Activated T-helper 17 cell treated with anti-CD3 and anti-CD28 coated beads, Interleukin-2, amount 50 U/mL, for 72 hours (primary cell): ENCODE measurements at places on chromosomes 3 and 15. TPM values are rescaled to one million over a fixed set of nuclear protein-coding genes. Genes with fewer than 3 reads are reported as not detected.
A peak's percentile ranks its signal among the peaks of the same experiment; 100 is the strongest.

The ANKUB1 gene
- not detected for total RNA-seq

The PLOD2 gene
- total RNA-seq: 3.7 TPM

The EDEM1 gene
- total RNA-seq: 194 TPM

The SPATA12 gene
- total RNA-seq: not detected

The CACNA2D3 gene
- not detected for total RNA-seq

The PODXL2 gene
- 0.69 TPM for total RNA-seq

The PIF1 gene
- 53.1 TPM for total RNA-seq

The FETUB gene
- not detected for total RNA-seq

The XCR1 gene
- 0.04 TPM for total RNA-seq

The SLC24A5 gene
- not detected for total RNA-seq

The LRTM1 gene
- not detected for total RNA-seq

- no peak for ATAC-seq
Measured at GRCh38 chr3:85560088-85560785, 601.4 kb downstream of the CADM2 start.

DNA sequence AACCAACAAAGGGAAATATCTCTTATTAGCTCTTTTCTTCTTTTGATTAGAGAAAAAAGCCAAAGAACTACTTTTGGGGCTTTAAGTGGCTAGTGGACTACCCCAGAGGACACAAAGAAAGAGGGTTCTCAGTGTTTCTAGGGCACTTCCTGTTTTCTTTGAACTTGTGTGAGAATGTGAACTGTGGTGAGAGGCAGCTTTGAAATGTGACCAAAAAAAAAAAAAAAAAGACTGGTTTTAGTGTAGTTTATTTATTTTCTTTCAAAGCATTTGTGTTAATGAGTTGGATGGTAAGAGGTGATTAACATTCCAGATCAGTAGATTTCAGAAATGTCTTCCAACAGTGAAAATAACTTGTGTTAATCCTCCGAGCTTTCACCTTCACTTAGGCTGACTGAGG lies 32.4 kb downstream of the SELENOT start:
- peak; percentile 86 for ATAC-seq

GRCh38 chr3:194505791-194506415 lies 19.1 kb upstream of the ATP13A3 start:
- no peak for ATAC-seq

DNA sequence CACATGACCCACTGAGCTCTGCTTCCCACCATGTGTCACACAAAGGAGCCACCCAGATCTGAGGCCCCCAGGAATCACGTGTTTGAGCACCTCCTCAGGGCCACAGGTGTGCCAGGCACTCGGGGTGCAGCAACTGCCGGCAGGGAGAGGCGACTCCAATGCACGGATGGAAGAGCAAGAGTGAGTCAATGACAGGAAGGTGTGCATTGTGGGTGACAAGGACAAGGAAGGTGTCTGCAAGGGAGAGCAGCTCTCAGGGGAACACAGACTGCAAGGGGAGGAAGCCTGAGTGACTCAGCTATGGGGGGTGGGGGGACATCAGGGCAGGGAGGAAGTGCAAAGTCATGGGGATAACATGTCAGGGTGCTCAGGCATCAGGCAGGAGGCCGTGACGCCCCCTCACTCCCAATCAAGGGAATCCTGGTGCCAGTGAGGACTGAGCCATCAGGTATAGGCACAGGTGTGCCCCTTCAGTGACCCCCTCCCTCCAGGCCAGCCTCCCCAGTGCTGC lies 67.4 kb downstream of the NUP210 start:
- no peak for ATAC-seq

- no peak for ATAC-seq
Measured at GRCh38 chr3:23644676-23645075, 161.1 kb upstream of the UBE2E1 start.

GRCh38 chr3:137199678-137200077 lies 241.9 kb downstream of the IL20RB start:
- no peak for ATAC-seq

- ATAC-seq: no peak
Measured at GRCh38 chr3:121863801-121864200, 28.8 kb downstream of the EAF2 start.

DNA sequence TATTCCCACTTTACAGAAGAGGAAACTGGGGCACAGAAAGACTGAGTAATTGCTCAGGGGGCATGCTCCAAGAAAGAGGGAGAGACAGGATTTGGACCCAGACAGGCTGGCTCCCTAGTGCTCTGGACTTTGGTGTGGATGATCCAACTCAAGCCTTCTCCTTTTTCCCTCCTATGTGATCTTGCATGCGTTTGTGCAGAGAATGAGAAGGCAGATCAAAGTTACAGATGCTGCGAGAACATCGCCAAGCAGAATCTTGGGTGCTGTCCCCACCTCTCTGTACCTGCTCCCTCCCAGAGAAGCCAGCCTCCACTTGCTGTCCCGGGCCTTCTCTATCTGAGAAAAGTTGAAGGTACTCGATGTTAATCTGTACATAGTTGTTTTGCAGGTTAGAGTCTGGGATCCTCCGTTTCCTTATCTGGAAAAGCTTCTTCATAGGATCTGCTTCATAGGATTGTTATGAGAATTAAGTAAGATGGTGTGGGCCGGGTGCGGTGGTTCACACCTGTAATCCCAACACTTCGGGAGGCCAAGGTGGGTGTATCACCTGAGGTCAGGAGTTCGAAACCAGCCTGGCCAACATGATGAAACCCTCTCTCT lies 10.2 kb downstream of the GNB5 start:
- ATAC-seq: no peak

GRCh38 chr3:189132839-189133238 lies 38.9 kb upstream of the TPRG1 start:
- no peak for ATAC-seq

DNA sequence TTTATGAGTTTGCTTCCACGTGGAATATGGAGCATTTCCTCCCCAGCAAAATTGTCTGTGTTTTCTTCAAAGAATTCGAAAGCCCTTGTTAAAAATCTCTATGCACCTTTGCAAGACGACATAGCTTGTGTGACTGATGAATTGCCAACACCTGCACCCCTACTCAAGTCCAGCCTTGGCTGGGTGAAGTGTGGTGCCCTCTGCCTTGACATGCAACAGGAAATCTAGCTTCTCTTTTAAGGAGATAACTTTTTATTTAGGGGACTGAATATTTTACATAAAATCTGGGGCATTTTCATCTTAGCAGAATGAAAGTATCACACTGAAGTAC lies 647 bp downstream of the HMG20A start:
- no peak for ATAC-seq

- ATAC-seq: no peak
Measured at GRCh38 chr3:44952689-44953088, 23.3 kb downstream of the ZDHHC3 start.

DNA sequence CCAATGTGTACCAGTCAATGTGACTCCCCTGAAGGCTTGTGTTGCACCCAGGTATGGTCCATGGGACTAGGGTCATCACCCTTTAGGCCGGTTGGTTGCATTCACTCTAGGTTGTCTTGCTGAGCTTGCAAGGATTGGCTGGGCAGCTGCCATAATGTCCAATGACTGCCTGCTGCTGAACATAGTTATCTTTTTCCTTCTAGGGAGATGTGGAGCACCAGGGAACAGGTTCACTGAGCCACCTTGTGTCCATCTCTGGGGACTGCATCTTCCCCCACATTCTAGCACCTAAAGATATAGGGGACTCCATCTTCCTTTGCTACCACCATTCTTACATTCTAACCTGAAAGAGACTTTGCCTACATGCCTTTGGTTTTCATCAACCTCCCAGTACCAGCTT lies 580.4 kb upstream of the TBL1XR1 start:
- ATAC-seq: peak; percentile 65

DNA sequence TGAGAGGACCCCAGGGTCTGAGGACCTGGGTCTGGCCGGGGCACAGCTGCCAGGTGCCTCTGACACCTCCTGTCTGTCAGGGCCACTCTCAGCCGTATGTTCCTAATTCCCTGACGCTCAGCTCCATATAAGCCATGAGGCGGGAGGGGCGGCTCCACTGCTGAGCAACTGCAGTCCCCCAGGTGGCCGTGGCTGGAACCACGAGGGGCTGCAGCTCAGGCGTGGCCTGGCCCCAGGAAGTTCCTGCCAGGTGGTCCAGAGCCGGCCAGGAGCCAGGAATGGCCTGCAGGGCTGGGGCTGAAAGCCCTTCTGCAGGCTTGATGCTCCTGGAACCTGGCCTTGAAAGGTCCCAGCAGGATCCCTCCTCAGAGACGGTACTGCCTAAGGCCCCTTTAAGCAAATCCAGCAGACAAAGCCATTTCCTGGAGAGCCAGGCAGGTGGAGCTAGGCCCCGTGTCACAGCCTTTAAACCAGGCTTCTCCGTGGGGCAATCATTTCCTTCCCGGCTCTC lies 118.0 kb downstream of the CHSY1 start:
- no peak for ATAC-seq

GRCh38 chr3:126146525-126147146 lies 33.8 kb downstream of the ALDH1L1 start:
- ATAC-seq: no peak

DNA sequence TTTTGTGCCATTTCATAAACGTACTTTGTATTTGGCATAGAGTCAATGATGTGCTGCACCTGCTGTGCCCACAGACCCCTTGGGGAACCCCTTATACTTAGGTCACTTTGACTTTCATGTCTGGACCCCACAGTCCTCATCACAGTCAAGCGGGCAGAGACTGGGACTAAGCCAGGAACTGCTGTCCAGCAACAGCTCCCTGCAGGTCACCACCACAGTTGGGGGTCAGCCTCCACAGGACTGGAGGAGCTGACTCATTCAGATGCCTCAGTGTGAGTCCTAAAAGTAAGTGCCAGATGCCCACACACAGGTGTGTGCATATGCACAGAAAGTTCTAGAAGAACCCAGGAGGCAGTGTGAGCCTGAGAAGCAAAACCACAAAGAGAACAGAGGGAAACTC lies 339.8 kb downstream of the GABRB3 start:
- ATAC-seq: no peak

- ATAC-seq: no peak
Measured at GRCh38 chr3:152564459-152564858, 270.5 kb upstream of the P2RY1 start.

- ATAC-seq: no peak
Measured at GRCh38 chr3:44342176-44342790, 3.7 kb downstream of the TCAIM start.

GRCh38 chr3:134228035-134228434 lies 22.6 kb downstream of the RYK start:
- no peak for ATAC-seq

- no peak for ATAC-seq
Measured at GRCh38 chr3:155368786-155369185, 75.3 kb upstream of the STRIT1 start.

GRCh38 chr3:113094337-113095221 lies 103.8 kb downstream of the GTPBP8 start:
- ATAC-seq: no peak

DNA sequence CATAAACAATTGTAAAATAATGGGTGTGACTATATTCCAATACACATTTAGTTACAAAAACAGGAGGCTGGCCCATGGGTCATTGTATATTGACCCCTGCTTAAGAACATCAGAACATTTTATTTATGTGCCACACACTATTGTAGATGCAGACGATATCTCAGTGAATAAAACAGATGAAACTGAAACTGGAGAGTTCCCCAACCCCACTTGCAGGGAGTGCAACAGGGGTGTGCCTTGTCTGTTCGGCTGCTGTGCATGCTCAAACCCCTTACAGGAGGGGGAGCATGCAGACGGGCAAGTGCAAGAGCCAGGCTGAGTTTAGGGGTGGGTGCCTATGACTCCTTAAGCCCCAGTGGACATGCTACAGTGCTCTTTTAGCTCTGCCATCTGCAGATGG lies 509.6 kb downstream of the IGSF11 start:
- ATAC-seq: no peak

GRCh38 chr15:64693134-64693533 lies 82.3 kb downstream of the RBPMS2 start:
- ATAC-seq: no peak

DNA sequence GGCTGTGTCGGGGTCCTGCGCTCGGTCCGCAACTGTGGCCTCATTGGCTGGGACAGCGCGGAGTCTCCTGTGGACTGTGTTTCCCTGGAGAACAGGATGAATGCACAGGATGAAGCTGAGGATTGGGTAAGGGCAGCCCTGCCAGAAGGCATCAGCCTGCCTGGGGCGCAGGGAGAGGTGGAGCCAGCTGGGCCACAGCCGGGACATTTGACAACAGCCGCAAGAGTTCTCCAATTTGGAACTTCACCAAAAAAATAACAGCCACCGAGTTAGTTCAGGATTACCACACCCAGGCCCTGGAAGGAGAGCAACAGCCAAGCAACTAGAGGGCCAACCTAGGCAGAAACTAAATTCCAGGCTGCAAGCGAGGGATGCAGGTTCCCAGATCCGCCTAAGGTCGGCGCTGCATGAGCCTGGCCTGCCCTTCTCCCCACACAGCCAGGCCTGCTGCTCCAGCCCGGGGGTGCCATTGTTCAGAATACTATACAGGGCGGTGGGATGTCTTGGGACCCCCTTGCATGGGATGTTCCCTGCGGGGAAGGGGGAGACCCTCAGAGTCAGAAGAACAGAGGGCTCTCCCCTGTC lies 229.3 kb downstream of the OCA2 start:
- no peak for ATAC-seq

DNA sequence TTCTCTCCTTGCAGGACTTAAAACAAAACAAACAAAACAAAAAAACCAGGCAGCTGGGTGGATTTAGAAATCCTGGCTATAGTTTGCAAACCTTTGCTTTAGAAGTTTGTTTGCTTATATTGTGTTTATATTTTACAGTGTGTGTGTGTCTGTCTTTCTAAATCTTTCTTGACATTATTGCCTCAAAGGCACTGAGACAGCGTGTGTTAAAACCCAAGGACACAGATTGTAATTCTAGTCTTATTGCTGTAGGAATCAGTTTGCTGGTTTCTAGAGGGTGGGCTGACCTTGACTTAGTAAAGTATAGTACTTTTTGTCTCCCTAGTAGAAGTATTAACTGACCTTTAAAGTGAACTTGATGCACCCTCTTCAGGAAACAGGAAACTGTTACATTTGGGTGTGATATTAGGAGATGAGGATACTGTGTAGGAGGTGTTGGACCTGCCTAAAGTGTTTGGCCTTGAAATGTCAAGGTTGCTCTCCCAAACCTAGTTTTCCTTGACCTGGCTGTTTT lies 71.0 kb downstream of the TCF12 start:
- no peak for ATAC-seq

GRCh38 chr3:125055913-125056745 lies at the start of gene HEG1:
Gene HEG1, minus strand, starts transcription at chr3:125055997. Its CDS starts 107 bp downstream, at chr3:125055890.
- peak; percentile 73 for ATAC-seq
